Activated T-helper 1 cell treated with Interleukin-2 at 50 U/mL for 16 hours (primary cell): ENCODE measurements at places on chromosomes 1 and 21.

- DNase-seq: no peak
Observed at GRCh38 chr1:222104097-222104496, 362.2 kb upstream of the DUSP10 start.

DNA sequence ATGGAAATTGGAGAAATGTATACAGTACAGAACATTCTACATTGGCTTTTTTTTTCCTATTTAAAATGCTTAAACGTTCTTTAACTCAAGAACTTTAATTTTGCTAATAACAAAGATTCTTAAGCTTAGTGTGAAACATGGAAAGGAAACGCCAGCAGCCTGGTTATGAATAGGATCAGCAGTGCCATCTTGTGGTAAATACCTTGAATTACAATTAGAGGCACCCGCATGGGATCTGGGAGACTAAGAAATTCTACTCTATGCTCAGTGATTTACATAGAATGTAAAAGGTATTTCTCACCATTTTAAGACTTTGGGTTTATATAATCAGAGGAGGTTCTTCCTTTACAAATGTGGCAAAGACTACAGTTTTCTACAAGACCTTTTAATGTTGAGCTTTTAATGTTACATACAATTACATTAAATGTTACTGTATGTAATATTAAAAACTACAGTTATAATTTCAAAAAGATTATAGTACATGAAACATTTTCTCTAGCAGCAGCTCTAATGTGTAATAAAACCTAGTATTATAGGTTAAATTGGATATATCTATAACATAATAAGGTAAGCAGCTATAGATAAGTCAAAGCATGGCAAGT, 32.1 kb upstream of the APOBEC4 start:
- no peak for DNase-seq

- no peak for DNase-seq
Observed at GRCh38 chr1:72845381-72845780, 563.0 kb upstream of the NEGR1 start.

DNA sequence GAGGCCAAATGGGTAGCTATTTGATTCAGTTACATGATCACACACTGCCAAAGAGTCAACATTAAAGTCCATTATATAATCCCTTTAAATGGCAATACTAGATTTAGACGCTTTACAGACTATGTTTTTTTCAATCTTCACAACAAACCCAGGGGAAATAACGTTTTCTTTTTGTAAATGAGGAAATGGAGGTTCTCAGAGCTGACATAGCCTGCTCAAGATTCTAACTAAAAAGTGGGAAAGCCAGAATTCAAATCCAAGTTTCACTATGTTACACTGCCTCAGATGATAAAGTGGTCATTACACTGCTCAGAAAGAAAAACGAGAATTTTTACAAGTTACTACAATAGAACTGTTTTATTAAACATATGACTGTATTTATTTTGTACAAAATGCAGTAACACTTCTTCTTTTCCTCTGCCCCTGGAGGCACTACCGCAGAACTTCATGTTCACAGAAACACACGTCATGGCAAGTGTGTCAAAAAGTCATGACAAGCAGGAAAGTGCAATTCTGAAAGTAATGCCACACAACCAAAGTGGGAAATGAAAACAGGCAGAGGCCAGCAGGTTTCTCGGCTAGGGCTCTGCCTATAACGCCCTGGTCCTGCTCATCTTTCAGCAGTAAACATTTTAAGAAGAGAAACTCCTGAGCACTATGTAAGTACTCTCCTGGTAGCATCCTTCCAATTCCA, 19.0 kb downstream of the THEMIS2 start:
- no peak for DNase-seq

DNA sequence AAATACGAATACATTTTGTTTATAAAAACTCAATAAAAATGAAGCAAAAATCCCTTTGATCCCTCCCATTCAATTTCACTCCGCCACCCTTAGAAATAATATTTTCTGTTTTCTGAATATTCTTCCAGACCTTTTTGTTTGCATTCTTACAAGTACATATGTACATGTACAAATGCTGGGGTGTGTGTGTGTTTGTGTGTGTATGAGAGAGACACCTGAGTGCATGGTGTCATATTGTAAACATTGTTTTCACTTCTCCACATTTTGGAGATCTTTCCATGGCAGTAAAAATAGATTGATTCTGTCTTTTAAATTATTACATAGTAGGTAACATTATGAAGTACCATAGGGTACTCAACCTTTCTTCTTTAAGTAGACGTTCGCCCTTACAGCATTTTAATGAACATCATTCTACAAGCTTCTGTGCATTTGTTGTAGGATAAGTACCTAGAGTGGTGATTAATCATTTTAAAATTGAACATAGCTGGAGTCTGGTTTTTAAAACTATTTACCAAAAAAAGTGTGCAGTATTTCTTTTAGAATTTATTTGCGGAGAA, 1.3 kb upstream of the MPC2 start:
- DNase-seq: no peak

DNA sequence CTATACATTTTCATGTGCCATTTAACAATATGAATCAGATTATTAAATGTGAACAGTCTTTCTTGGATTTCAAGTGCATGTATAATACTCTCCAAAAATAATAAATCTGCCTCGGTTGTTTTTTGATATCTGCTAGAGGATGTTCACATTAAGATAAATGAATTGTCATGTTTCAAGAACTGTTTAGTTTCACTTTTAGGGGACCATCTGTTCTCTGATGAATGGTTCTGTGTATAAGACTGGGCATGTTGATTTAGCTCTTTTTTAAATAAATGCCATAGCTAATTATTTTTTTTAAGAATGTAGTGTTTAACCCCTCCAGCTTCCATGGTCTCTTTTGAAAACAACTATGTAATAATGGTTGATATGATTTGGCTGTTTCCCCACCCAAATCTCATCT, 1245.1 kb upstream of the ADGRL4 start:
- DNase-seq: no peak
